ENCODE measurements at places on chromosomes 6 and 20.

GRCh38 chr20:38199501-38200390 lies 34.7 kb upstream of the TGM2 start:
- DNase-seq: no peak

- no peak for DNase-seq
These were observed 19.4 kb downstream of the KCNK5 start for GRCh38 chr6:39209911-39210310.

DNA sequence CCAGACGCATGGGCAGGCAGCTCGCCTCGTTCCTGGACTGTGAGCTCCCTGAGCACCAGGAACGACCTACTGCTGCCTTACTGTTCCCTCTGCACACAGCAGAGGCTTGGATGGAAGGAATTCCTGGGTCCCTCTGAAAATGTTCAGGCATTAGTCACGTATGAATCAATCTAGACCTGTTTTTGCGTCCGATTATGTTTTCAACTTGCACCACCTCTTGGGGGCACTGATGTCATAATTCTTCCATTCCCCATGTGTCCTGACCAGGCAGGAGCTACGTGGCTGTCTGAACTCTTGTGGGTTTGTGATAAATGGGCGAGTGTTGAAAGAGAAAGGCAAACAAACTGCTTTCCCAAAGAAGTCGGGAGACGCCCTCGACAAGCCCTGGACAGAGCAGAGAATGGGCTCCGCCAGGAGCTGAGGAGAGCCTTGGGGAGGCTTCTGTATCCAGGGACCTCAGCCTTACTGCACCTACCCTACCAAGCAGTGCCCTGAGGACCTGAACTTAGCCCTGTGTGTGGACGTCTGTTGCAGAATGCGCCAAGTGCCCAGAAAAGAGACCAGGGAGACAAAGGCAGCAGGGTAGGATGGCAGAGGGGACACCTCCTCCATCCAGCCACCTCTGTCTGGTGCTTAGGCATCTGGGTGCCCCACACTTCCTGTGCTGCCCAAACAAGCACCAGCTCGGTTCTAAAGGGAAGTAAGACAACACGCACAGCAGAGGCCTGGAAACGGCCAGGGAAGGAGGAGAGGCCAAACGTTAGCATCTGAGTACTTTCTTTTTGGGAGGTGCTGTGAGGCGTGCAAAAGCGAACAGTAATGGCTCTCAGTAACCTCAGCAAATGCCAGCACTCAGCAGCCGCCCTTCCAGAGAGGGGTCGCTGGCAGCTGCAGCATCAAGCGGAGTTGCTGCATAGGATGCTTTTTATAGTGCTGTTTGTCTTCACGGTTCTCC lies 124.2 kb downstream of the LY86 start:
- no peak for DNase-seq

- DNase-seq: no peak
These were observed 50.0 kb upstream of the ECI2 start for GRCh38 chr6:4185419-4185818.

DNA sequence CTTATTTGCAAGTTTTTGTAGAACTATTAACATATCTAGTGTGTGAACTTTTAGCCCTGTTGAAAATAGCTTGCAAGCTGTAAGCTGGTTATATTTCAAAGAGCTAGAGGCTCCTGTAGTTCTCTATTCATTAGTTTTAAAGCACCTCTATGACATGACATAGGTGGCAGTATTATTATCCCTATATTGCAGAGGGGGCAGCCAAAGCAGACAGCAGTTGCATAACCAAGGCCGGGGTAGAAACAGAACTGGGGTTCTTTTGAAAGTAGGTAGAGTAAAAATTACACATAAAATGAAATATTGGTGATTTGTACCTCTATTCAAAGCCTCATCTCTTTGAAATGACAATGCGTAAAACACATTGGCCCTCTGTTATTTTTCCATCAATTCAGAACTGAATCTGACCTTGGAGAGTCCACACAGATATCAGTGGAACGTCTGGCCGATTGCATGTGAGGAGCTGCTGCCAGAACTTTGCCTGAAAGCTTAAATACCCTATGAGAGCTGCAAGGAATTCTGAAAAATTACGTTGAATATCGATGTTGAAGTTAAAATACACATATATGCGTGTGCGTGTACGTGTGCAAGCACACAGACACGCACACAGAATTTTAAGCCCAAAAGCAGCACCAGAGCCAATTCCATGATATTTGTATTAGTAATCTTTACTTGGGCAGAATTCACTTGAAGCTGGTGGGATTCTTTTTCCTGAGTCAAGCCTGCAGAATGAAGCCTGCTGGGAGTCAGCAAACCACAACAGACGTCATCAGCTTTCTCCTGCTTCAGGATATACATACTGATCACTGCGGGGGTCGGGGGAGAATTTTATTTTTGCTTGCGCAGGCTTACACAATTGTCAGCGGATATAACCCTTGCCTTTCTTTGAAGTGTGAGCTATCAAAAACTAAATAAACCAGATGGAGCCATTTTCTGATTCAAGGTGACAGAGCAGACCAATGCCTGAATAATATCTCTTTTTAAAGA lies 163.2 kb downstream of the PDE7B start:
- DNase-seq: no peak

- no peak for DNase-seq
These were observed 60.3 kb upstream of the PTPN1 start for GRCh38 chr20:50449738-50450492.

- no peak for DNase-seq
These were observed 370.1 kb downstream of the BMP2 start for GRCh38 chr20:7137395-7138151.

- no peak for DNase-seq
These were observed 419.1 kb downstream of the CDC5L start for GRCh38 chr6:44806656-44807055.

- no peak for DNase-seq
These were observed 37.8 kb downstream of the HCRTR2 start for GRCh38 chr6:55212156-55212555.

- no peak for DNase-seq
These were observed 127.9 kb upstream of the MLIP start for GRCh38 chr6:53983301-53983700.

DNA sequence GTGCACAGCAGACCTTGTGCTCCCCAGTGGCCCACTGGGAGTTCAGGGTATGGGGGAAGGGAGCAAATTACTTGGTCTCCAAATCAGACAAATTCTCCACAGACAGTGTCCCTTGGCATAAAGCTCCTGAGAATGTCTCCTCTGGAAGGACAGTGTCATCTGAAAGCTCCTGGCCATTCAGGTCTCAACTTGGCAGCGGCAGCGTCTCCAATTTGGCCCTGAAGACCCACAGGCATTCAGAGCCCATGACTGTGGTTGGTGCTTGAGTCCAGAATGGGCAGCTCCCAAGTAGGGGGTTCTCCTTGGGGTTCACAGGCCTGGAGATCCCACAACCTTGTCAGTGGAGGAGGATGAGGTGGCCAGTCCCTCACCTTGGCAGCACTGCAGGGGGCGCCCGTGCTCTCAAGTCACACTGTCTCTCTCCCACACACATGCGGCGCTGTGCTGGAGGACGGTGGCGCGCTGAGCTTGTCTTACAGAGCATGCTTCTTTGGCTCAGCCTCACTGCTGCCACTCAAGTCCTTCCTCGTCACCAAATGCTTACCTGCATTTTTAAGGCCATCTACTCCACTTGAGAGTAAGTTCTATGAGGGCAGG lies 20.7 kb downstream of the DYNLRB1 start:
- DNase-seq: no peak

- no peak for DNase-seq
These were observed 55.0 kb downstream of the DAAM2 start for GRCh38 chr6:39847221-39847620.

- no peak for DNase-seq
These were observed 10.4 kb upstream of the THBS2 start for GRCh38 chr6:169263836-169264608.

- DNase-seq: no peak
These were observed 110.6 kb downstream of the PXDC1 start for GRCh38 chr6:3640868-3641267.

- no peak for DNase-seq
These were observed 156.6 kb downstream of the OTOR start for GRCh38 chr20:16904751-16905150.

GRCh38 chr6:136038531-136038930 lies 187.0 kb downstream of the PDE7B start:
- DNase-seq: no peak

- DNase-seq: no peak
These were observed 7.7 kb upstream of the ZBTB24 start for GRCh38 chr6:109490713-109491112.

- DNase-seq: no peak
These were observed 579.2 kb downstream of the EPM2A start for GRCh38 chr6:145155873-145156782.
